ENCODE measurements at places on chromosomes 12 and 14.

GRCh38 chr12:33438851-33439586, 600 bp downstream of the SYT10 start:
- DNase-seq, result no peak

- DNase-seq, result no peak
Measured at GRCh38 chr12:108191938-108192337, 62.9 kb downstream of the WSCD2 start.

DNA sequence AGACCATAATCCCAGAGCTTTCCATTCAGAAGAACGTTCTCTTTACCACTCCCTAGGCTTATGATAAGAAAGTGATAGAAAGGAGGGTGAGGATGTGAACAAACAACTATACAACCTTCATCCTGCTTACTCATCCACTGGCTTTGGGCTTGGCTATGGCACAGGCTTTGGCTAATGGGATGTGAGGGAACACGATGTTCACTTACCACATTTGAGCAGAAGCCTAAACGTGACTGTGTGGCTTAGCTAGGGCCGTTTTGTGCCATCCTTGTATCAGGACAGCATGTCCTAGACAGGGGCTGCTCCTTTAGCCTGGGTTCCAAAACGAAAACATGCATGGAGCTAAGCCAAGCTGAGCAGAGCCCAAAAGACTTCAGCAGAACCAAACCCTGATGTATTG, 118.6 kb upstream of the CCDC175 start:
- no peak for DNase-seq

- DNase-seq, result no peak
Measured at GRCh38 chr12:30286345-30286926, 409.2 kb downstream of the IPO8 start.

- no peak for DNase-seq
Measured at GRCh38 chr12:7072554-7072953, 12.0 kb downstream of the C1S start.

Measured in stimulated activated CD8-positive, alpha-beta memory T cell treated with anti-CD3 and anti-CD28 coated beads, Interleukin-7, amount 100 ng/mL, for 1 hour (primary cell).